Chondrocyte (in vitro differentiated cells): ENCODE measurements at places on chromosomes 2 and 18. TPM values are rescaled to one million over a fixed set of nuclear protein-coding genes. Genes with fewer than 3 reads are reported as not detected.

DNA sequence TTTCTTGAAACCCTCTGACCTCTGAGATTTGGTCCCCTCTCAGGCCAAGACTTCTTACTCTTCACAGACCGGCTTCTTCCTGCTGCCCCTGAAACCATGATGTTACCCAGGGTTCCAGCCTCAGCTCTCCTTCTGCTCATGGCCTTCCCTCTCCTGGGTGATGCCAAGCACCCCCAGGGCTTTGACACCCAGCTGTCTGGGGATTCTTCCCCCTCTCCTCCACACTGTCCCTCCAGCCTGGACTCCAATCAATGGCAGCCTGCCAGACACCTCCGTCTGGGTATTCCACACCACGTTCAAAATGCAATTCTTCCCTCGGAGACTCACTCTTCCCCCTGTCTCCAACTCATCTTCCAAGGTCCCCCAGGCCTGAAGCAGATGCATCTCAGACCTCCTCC lies 25.0 kb downstream of the SPP2 start:
- no peak for DNase-seq
- H3K4me1 ChIP-seq: peaks cover 14% of the 10 kb centered on the region
- no peak overlapping the region for H3K27ac ChIP-seq
- peaks cover 9% of the 10 kb centered on the region for H3K27me3 ChIP-seq
- no peak overlapping the region for H3K4me3 ChIP-seq

GRCh38 chr2:161028581-161028980 lies 131.6 kb upstream of the TANK start:
- no peak overlapping the region for H3K27ac ChIP-seq
- H3K4me1 ChIP-seq: peaks cover 16% of the 10 kb centered on the region
- no peak overlapping the region for H3K4me3 ChIP-seq
- no peaks in the 10 kb centered on the region for H3K27me3 ChIP-seq
- DNase-seq: no peak
- H3K36me3 ChIP-seq: no peaks in the 10 kb centered on the region

- H3K4me3 ChIP-seq: no peak overlapping the region
- H3K4me1 ChIP-seq: no peaks in the 10 kb centered on the region
- DNase-seq: no peak
- H3K27me3 ChIP-seq: no peaks in the 10 kb centered on the region
These were observed 24.7 kb upstream of the IL37 start for GRCh38 chr2:112886291-112886690.

- H3K4me1 ChIP-seq: peaks cover 46% of the 10 kb centered on the region
- no peaks in the 10 kb centered on the region for H3K27me3 ChIP-seq
- H3K4me3 ChIP-seq: peak overlapping the region; percentile 1
- peak overlapping the region; percentile 63 for H3K27ac ChIP-seq
- no peak for DNase-seq
These were observed 149.2 kb downstream of the FAM210A start for GRCh38 chr18:13577091-13577697.

AMER3 gene
- not detected in 3 replicates for total RNA-seq

AOX1 gene
- 1.7 to 3.4 TPM (median 2.0 TPM) in 3 replicates for total RNA-seq

DNA sequence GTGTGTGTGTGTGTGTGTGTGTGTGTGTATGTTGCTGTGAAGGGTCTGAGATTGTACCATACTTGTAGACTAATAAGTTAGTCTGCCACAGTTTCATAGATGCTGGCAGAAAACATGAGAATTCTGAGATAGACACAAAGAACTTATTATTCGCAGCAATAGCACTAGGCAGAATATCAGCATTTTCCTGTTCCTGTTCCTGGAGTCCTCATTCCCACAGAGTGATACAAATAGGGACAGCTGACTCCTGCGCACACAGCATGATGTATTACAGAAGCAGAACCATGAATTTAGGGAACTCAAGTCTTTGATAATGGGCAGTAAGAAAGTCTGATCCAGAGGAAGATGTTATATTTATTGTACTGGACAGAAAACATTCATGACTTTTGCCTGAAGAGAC lies 1466.3 kb downstream of the DPP10 start:
- DNase-seq: no peak
- H3K36me3 ChIP-seq: no peaks in the 10 kb centered on the region
- no peak overlapping the region for H3K4me3 ChIP-seq
- H3K27ac ChIP-seq: no peak overlapping the region
- no peaks in the 10 kb centered on the region for H3K27me3 ChIP-seq
- no peaks in the 10 kb centered on the region for H3K4me1 ChIP-seq

DNA sequence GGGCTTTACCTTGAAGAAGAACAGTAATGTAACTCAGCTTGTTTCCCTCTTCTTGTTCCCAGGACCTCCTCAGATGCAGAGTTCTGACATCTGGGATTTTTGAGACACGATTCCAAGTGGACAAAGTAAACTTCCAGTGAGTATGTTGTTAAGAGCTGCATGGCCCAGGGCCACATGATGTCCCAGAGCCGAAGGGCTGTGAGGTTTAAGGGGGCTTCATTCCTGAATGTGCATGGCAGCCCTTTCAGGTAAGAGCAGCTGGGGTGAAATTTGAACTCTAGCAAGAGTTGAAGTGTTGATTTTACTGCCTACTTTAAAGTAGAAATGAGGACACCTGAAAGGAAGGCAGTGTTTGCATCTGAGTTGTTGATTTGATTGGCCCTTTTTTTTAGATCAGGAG lies 13.3 kb downstream of the CHMP1B start:
- H3K36me3 ChIP-seq: no peaks in the 10 kb centered on the region
- H3K4me3 ChIP-seq: no peak overlapping the region
- H3K27me3 ChIP-seq: no peaks in the 10 kb centered on the region
